ENCODE measurements at places on chromosomes 2 and 18. TPM values are rescaled to one million over a fixed set of nuclear protein-coding genes. Genes with fewer than 3 reads are reported as not detected.

GRCh38 chr18:58823412-58823811 lies 41.3 kb upstream of the ZNF532 start:
- no peak for DNase-seq

UGT1A9 gene
- total RNA-seq = not detected

- DNase-seq = no peak
Observed at GRCh38 chr2:31020713-31021112, 117.5 kb downstream of the GALNT14 start.

ESPNL gene
- 0.19 TPM for total RNA-seq

SALL3 gene
- total RNA-seq = not detected

All from activated T-cell treated with anti-CD3 and anti-CD28 coated beads, Interleukin-2, amount 50 U/mL, for 72 hours (primary cell).